ENCODE measurements at places on chromosomes 11 and 22.

GRCh38 chr11:67452141-67452952 lies at the start of gene GPR152:
TSS of gene GPR152 (minus strand) at chr11:67452729. CDS start at chr11:67452724, 5 bp downstream.
- DNase-seq, result no peak

DNA sequence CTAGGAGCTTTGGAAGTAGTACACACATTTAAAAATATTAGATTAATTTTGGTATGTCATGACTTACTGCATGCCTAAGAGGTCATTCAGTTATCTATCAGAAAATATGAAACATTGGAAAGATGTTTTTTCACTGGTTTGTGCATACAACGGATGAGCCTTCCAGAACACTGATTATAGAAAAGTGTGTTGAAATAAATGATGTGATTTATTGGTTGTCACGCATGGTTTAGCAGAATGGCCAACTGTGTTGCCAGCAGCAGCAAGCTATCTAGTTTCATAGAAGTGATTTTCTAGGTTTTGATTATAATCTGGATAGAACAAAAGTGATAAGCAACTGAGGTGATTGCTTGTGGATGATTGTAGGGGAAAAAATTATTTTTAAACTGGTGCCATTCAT lies 53.6 kb downstream of the DDX10 start:
- DNase-seq, result no peak

GRCh38 chr22:20569059-20570058 lies 61.9 kb downstream of the MED15 start:
- no peak for DNase-seq

- DNase-seq, result no peak
Measured at GRCh38 chr11:45535033-45535432, 130.4 kb downstream of the CHST1 start.

- DNase-seq, result no peak
Measured at GRCh38 chr22:22076932-22077703, 94.5 kb upstream of the TOP3B start.

DNA sequence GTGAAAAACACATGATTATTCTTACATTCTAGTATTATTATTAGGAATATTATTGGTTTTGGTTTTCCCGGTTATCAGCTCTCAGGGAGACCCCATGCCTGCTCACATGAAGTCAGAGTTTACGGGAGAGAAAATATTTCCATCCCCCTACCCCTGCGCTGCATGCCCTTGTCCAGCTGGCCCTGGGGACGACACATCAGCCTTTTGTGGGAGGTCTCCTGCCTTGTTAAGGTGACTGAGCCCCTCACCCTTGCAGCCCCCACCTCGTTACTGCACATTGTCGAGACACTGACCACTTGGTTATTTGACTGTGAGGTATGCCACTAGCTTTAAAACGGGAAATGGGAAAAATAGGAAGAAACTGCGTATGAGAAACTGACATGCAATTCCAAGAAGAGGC lies 63.0 kb downstream of the PARVG start:
- DNase-seq, result no peak

DNA sequence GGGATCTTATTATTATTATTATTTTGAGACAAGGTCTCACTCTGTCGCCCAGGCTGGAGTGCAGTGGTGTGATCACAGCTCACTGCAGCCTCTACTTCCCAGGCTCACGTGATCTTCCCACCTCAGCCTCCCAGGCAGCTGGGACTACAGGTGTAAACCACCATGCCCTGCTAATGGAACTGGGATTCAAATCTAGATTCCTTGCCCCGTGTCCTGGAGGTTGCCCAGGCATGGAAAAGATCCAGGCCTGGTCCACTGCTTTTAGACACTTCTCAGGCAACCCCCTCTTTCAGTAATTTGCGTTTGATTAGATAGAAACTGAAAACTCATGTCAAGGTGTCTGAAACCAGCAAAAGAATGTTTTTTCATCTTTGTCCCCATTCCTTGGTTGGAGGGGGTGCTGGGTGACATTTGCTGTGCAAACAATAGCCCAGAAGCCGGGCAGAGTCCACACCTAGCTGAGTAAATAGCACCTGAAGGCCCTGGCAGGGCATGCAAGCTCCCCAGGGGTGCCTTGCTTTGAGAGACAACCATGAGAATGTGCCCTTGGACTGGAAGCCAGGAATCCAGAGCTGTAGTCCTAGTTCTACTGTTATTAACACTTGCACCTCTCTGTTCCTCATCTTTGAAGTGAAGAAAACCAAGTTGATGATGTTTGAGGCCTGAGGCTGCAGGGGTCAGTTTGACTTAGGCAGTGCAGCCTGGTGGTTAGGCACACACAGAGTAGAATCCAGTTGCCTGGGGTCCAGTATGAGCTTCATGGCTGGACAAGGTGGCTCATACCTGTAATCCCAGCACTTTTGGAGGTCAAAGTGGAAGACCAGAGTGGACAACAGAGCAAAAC lies 19.1 kb upstream of the XBP1 start:
- no peak for DNase-seq

DNA sequence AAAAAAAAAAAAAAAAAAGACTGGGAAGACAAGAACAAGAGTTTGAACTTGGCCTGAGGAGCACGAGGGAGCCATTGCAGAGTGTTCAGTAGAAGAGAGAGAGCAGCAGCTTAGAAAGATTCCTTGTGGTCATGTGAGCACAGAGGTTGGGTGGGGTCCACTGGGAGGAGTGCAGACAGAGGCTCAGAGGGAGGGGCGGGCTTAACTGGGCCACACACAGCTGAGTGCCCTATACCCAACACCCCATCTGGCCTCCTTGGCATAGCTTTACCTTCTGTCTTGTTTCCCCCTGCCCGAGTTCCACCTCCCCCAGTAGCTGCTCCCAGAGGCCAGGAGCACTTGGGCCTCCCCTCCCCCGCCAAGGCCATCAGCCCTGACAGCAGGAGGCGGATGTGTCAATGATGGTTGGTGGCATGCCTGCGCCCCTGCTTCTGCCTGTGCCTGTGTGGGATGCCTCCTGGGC lies 12.1 kb downstream of the C11orf86 start:
- no peak for DNase-seq

DNA sequence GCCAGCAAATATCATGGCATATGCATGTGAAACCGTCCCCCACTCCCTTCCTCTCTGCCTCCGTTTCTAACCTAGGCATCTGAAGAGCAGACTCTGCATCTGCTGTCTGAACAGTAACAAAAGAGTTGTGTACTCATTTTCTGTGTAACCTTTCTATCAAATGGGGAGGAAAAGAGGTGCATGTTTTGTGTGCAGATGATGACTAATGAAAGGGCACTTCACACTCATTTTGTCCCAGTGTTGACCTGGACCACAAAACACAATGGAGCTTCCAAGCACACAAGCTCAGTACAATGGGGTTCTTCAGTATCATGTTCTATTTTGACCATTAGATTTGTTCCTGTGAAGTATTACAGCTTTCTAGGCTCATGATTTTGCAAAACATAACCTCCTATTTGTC lies 13.0 kb downstream of the JHY start:
- no peak for DNase-seq

- no peak for DNase-seq
Measured at GRCh38 chr22:42379966-42380537, 52.2 kb downstream of the NFAM1 start.

GRCh38 chr11:125569915-125570621 lies 791 bp downstream of the EI24 start:
- DNase-seq, result no peak

GRCh38 chr11:72777755-72778278 lies 16.0 kb downstream of the STARD10 start:
- DNase-seq, result no peak

GRCh38 chr11:17206463-17206862 lies 1.3 kb downstream of the PIK3C2A start:
- no peak for DNase-seq

DNA sequence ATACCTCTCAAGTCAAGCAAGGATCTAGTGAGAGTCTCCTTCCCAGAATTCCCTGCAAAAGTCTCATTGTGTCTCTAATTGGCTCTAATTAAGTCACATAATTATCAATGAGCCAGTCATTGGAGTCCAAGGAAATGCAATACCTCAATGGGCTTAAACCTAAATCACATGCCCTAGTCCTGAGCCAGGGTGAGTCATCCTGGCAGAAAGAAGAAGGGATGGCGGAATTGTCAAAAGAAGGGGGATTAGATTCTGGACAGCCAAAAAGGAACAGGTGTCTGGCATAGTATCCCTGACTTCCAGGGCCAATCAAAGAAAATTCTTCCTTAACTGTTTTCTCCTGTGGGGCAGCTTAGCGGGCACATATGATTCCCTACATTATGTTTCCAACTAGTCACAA lies 25.1 kb upstream of the LDLRAD3 start:
- no peak for DNase-seq

DNA sequence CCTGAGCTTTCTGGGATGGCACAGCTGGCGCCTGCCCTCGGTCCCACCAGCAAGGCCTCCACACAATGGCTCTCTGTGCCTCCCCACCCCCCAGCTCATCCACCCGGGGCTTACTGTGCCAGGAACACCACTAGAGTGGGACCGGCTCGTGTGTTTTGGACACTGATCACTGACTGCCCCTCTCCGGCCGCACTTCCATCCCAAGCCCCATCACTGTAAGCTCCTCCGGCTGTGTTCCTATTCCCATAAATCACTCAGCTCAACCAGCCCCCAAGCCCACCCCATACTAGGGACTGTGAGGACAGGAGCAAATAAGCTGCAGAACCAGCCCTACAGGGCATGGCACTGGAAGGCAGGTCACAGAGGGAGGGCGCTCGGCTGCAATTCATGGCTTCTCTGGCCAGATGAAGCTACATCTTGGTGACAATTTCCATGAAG lies 7.3 kb downstream of the APBB1 start:
- DNase-seq, result no peak

DNA sequence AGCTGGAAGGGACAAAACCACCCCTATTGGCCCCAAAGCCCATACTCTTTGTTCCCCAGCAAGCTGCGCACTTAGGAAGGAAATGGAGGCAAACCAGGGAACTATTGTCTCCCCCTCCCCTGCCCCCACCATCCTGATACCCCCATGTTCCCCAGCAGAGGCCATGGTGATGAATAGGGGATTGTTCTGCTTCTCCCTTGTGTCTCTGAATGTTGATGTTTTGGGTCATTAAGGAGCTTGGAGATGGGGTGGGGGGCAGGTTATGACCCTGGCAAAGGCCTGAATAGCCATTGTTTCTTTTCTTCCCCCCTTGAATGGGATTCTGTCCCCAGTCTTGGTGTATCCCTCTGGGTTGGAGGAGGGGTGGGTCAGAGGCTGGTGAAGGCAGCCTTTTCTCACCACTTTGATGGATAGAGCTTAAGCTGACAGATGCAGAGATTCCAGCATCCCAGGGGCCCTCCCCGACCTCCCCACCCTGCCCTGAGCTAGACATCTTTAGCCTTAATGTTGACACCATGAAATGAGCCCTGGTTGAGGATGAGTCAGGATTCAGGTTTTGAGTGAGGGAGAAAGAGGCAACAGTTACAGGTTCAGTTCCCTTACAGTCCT lies 8.3 kb downstream of the DTX4 start:
- no peak for DNase-seq

GRCh38 chr11:72807021-72807693 lies 7.1 kb upstream of the ATG16L2 start:
- no peak for DNase-seq

- no peak for DNase-seq
Measured at GRCh38 chr11:94697156-94697555, 71.0 kb upstream of the AMOTL1 start.
